ENCODE measurements at places on chromosomes 13 and 19.

- DNase-seq, result no peak
These were observed 243.5 kb downstream of the RGCC start for GRCh38 chr13:41700790-41701310.

DNA sequence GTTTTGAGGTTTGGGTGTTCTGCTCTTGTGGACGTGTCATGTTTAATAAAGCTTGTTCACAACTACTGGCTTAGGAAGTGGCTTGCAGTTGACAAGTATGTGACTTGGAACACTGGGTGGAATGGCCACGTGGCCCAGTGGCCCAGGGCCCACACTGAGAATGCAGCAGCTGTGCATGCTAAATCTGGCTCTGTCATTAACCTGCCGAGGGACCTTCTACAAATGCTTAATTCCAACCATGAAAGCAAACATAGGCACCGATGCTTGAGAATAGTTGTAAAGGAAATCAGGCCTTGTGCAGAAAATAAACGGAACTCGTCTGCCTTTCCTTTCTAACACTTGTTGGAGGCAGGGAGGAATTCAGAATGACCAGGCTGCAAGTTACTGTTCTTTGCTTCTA, 11.6 kb upstream of the CLDN10 start:
- DNase-seq, result no peak

DNA sequence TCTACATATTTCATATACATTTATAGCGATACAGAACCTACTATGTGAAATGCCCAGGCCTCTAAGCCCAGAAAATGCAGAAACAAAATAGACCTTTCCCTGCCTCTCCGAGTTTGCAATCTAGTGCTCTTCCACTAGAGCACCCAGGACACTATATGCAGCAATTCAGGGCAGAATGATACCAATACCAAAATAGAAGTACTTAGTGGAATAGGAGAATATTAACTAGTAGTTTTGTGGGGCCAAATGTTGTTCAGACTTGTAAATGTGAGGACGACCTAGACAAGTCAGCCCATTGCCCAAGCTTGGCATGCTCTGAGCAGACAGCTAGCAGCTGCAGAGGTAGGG, 35.8 kb upstream of the FLT1 start:
- no peak for DNase-seq

- DNase-seq, result no peak
These were observed 316.2 kb upstream of the HTR2A start for GRCh38 chr13:47213047-47213446.

GRCh38 chr19:48600679-48601417, 5.7 kb upstream of the SPACA4 start:
- DNase-seq, result no peak
